ENCODE measurements at places on chromosomes 12 and 14. TPM values are rescaled to one million over a fixed set of nuclear protein-coding genes. Genes with fewer than 3 reads are reported as not detected.

Gene PTPRR
- total RNA-seq: 0.27 TPM

Gene MYG1
- 104 TPM for total RNA-seq

Gene TCP11L2
- total RNA-seq: 14.4 TPM

Gene ASPG
- not detected for total RNA-seq

Gene IGFBP6
- 83.4 TPM for total RNA-seq

- no peak for DNase-seq
Observed at GRCh38 chr12:27762757-27763156, 17.3 kb upstream of the KLHL42 start.

GRCh38 chr12:30926243-30927221 lies at the start of gene TSPAN11:
Gene TSPAN11, plus strand, starts transcription at chr12:30926748. Its CDS starts 27,244 bp downstream, at chr12:30953992.
- DNase-seq: no peak

- DNase-seq: no peak
Observed at GRCh38 chr14:92696366-92696765, 52.1 kb downstream of the LGMN start.

GRCh38 chr12:112932485-112933128 lies 5.7 kb upstream of the OAS3 start:
- no peak for DNase-seq

DNA sequence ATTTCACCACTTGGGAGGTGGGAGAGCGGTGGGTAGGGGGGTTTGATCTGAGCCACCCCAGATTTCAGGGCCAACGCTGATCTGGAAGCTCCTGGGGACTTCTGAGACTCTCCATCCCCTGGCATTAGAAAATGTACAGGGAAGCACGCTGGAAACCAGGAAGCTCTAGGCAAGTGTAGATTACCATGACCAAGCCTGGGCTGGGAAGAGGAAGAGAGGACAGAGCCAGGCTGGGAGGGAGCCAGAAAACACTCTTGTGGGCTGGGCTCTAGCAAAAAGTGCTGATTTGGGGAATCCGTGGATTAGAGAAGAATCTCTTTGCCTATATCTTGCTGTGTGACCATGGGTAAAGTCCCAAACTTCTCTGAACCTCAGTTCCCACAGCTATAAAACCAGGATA lies 236.7 kb downstream of the BCL11B start:
- no peak for DNase-seq

- no peak for DNase-seq
Observed at GRCh38 chr12:52320784-52321400, at the start of gene KRT83. Gene KRT83, minus strand, starts transcription at chr12:52321398. Its CDS starts 63 bp downstream, at chr12:52321335.

GRCh38 chr14:75697918-75698317 lies 36.9 kb downstream of the TTLL5 start:
- no peak for DNase-seq

GRCh38 chr14:100130521-100130920 lies 28.9 kb downstream of the DEGS2 start:
- DNase-seq: no peak

GRCh38 chr12:108619369-108620160 lies 14.1 kb downstream of the SELPLG start:
- DNase-seq: no peak

GRCh38 chr14:97538749-97539410 lies 741.7 kb downstream of the VRK1 start:
- no peak for DNase-seq

DNA sequence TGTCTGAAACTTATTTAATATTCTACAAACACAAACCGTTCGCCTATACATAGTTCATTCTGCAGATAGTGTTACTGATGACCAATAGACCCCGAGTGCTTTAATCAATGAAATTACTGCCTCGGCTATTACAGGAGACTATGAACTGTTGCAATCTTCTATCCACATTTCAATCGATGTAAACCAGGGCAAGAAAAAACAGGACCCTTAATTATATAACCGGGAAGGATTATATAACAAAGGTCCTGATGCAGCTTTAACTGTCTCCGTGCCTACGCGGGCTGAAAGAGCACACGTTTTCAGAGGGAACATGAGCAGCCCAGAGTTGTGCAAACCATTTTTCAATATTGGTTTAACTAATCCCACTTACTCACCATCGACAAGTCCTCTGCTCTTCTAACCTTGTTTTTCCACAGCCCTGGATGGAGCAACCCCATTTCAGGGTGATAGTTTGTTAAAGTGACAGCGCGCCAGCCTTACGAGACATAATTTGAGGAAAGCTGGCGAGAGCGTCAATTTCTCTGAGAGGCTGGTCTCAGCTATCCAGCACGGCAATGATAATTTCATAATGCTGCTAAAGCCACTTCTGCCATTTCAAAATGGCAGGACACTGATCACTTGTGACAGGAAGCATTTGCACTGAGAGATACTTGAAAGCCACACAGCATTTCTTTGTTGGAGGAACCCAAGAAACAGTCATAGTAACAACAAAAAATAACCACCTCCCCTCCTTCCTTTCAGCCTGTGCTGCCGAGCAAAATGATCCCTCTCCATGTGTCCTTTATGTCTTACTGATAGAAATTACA lies 184.6 kb downstream of the FOXN3 start:
- DNase-seq: no peak

DNA sequence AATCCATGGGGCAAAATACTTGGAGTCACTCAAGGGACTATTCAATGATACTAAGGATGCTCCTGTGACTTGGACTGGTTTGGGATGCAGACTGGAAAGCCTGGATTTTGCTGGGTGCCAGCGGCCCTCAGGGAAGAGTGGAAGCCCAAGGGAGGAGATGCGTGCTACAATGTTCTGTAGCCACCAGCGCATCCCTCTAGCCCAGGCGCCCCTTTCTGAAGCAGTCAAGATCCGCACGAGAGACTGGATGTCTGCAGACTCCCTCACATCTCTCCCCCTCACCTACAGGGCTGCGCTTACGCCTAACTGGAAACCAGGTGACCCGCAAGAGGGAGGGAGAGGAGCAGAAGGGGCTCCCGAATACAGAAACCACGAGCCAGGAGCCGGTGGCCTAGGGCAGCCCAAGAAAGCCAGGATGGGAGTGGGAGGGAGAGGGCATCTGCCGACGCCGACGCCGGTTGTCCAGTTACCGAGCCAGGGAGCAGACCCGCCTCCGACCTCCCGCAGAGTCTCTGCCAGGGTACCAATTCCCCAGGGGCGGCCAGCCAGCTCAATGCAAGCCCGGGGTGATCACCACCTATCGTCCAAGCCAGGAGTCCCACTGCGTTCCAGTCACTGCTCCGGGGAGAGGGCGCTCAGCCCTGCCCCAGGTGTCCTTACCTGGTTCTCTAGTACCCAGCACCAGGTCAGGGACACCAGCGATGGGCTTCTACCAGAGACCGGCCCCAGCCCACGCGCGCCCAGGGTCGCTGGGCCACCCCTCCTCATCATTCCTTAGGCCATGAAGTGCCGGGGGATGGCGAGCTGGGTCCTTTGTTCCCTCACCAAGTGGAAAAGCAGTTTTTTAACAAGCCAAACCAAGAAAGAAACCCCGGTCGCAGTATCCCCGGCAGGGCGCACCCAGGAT lies 1.2 kb downstream of the NTN4 start:
- DNase-seq: no peak

DNA sequence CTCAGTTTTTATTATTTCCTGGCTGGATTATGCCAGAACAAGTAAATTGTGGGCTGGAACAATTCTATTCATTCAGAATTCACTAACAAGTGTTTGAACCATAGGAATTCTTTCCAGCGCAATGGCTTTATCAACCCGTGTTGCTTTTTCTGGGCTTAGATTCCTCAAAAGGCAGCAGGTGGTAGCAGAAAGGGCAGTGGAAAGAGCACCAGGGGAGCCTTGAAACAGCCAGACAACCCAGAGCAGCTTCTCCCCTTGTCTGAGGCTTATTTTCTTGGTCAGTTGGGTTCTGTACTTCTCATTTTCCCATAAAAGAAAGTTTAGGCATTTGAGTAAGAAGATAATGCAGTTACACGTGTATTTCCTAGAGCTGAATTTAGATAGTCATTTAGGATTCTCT lies 130.7 kb downstream of the OTOGL start:
- DNase-seq: peak; percentile 4

DNA sequence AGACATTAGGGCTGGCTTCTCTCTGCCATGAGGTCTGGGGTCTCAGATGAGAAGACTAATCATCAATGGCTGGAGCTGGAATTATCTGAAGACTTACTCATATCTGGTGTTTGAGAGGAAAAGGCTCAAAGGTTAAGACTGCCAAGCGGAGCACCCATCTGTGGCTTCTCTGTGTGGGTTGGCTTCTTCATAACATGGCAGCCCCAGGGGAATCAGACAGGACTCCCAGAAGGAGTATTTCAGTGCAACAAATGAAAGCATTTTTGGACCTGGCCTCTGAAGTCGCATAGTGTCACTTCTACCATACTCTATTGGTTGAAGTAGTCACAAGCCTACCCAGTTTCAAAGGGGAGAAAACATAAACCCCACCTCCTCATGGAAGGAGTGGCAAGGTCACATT lies 171.8 kb upstream of the KRR1 start:
- DNase-seq: no peak

DNA sequence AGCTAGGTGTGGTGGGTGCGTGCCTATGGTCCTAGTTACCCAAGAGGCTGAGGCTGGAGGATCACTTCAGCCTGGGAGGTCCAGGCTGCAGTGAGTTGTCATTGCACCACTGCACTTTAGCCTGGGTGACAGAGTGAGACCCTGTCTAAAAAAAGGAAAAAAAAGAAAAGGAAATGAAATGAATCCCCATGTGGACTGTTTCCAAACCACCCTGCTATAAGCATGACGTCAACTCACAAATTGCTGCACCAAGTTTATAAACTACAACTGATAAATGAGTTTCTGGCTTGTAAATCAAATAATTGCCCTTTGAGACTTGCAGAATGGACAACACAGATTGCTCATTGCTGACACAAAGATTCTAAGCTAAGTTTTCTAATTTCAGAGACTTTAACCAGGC lies 51.0 kb upstream of the STK38L start:
- no peak for DNase-seq
